ENCODE measurements at places on chromosomes 5 and 9.

DNA sequence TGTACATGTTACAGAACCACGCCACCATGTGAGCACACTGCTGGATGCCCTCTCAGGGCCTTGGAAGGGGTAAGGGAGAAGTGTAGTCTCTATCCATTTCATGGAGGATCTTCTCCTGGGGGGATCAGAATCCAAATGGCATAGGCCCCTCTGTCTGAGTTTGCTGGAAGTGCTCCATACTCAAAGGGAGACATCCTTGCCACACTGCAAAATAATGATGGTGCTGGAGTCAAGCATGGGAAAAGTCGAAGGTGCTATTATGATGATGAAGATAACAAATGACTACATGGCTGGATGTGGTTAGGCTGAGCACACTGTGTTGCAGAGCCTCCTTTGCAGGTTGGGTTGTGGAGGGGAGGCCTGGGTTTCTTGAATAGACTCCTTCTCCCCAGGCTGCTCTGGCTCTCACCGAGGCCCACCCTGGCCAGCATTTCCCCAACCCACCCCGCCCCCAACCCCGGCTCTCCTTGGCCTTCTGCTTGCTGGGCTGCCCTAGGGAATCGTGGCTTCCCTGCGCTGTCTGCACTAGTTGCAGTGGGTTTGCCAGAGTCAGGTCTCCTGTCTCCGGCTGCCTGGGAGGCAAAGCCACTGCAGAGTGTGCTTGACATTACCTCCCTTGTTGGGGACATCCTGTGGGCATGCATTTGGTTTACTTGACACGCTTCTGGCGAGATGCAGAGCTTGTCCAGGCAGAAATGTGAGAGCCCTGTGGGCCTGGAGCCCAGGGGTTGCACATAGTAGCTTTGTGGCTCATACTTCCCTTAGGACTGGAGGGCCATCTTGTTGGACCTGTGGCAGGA is 3.0 kb downstream of the MVB12B start:
- H3K4me3 ChIP-seq: no peak overlapping the region
- DNase-seq: no peak
- no peaks in the 10 kb centered on the region for H3K36me3 ChIP-seq
- peaks cover 20% of the 10 kb centered on the region for H3K4me1 ChIP-seq

GRCh38 chr9:86735772-86736458 is 211.4 kb downstream of the GAS1 start:
- H3K27ac ChIP-seq: no peak overlapping the region
- H3K36me3 ChIP-seq: no peaks in the 10 kb centered on the region
- peaks cover 4% of the 10 kb centered on the region for H3K4me1 ChIP-seq
- no peak overlapping the region for H3K4me3 ChIP-seq

DNA sequence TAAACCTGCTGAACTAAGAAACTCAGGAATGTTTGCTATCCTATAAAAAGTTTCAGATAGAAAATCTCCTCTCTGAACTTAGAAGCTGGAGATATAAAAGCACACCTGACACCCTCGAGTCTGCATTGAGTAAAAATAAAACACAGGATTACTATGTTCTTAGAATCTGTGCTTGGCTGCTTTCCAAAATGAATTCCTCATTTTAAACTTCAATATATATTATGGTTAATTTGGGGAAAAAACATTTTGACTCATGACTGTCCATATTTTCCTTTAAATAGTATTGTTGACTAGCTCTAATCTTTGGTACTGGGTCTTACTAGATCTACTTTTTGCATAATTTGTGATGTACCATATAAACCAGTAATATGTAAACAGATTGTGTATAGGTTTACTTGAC is 36.7 kb downstream of the FBXW2 start:
- no peaks in the 10 kb centered on the region for H3K4me1 ChIP-seq
- no peak for DNase-seq
- no peak overlapping the region for H3K4me3 ChIP-seq
- no peak overlapping the region for H3K27ac ChIP-seq

DNA sequence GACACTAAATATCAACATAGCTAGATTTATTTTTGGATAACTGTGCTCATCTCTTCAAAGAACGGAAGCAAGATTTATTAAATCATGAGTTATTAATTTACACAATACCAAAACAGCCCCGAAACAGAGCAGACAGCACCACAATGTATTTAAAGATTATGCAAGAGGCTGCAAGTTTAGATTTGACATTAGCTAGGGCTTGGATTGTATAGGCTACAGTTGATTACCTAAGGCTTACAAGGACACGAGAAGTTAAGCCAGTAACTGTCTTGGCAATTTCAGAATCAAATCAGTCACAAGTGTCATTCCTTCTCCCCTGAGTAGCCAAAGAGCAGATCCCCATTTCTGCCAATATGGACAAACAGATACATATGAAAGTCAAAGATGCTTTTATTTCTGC is 152.6 kb downstream of the MED27 start:
- peaks cover 20% of the 10 kb centered on the region for H3K4me1 ChIP-seq
- no peak for DNase-seq
- no peak overlapping the region for H3K4me3 ChIP-seq
- no peaks in the 10 kb centered on the region for H3K36me3 ChIP-seq
- no peak overlapping the region for H3K27ac ChIP-seq

DNA sequence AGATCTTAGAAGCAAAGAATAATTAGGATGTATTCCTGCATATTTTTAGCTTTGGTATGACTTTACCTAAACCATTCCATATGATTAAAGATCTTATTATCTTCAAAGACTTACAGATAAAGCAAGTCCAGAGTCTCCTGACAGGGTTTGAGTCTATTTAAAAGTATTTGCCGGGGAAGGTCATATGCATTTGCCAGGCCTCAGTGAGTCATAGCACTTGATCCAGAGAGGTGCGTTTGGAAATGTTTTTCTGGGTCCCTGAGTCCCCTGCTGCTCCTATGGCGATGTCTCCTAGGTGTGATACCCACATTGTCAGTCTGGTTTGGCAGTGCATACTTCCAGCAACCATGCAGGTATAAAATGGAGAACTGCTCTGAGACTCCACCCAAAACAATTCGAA is 217.0 kb downstream of the FBXL7 start:
- no peak for DNase-seq
- H3K27ac ChIP-seq: peak overlapping the region; percentile 15
- H3K27me3 ChIP-seq: no peaks in the 10 kb centered on the region
- no peak overlapping the region for H3K4me3 ChIP-seq
- peaks cover 53% of the 10 kb centered on the region for H3K4me1 ChIP-seq
